Endothelial cell (in vitro differentiated cells): ENCODE measurements at places on chromosomes 3 and 15.

GRCh38 chr3:196399485-196399945, 32.7 kb downstream of the UBXN7 start:
- peak overlapping the region; percentile 18 for H3K27ac ChIP-seq
- no peaks in the 10 kb centered on the region for H3K4me1 ChIP-seq
- H3K27me3 ChIP-seq: peaks cover 1% of the 10 kb centered on the region
- DNase-seq: no peak
- peaks cover 8% of the 10 kb centered on the region for H3K36me3 ChIP-seq

- peaks cover 19% of the 10 kb centered on the region for H3K4me1 ChIP-seq
- peaks cover 14% of the 10 kb centered on the region for H3K27me3 ChIP-seq
- peaks cover 8% of the 10 kb centered on the region for H3K36me3 ChIP-seq
- H3K27ac ChIP-seq: no peak overlapping the region
- no peak for DNase-seq
- no peak overlapping the region for H3K4me3 ChIP-seq
Observed at GRCh38 chr3:184556582-184557347, 4.8 kb upstream of the EPHB3 start.

DNA sequence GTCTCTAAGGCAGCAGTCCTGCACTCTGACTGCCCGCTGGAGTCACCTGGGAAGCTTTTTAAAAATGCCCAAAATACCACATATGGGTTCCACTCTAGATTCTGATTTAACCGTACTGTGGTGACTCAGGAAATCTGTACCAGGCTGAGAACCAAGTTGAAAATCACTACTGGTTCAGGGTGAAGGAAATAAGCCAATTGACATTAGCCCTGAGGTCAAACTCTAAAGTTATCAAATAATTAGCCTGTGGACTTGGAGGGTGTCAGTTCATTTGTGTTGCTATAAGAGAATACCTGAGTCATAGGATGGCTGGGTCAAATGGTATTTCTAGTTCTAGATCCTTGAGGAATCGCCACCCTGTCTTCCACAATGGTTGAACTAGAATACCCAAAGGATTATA, 321.7 kb upstream of the ROPN1 start:
- H3K27me3 ChIP-seq: peaks cover 6% of the 10 kb centered on the region
- H3K4me1 ChIP-seq: peaks cover 27% of the 10 kb centered on the region
- H3K27ac ChIP-seq: no peak overlapping the region
- peaks cover 15% of the 10 kb centered on the region for H3K36me3 ChIP-seq

DNA sequence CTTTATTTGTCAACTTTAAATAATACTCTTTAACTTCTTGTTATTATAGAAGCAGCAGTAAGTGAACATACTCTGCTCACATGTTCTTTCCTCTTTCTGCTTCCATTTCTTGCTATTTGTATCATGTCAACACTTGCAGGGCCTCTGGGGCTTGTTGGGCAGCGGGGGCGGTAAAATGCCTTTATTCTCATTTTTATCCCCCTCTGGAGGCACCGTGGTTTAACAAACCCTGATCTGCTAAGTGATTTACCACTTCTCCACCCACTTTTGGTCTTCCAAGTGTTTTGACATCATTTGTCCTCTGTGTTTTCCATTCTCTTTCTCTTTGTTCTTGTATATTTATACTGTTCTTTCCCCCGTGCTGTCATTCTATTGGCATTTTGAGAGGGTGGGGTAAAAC, 33.9 kb downstream of the SCN10A start:
- no peak for DNase-seq
- H3K36me3 ChIP-seq: no peaks in the 10 kb centered on the region
- peaks cover 2% of the 10 kb centered on the region for H3K27me3 ChIP-seq
- no peak overlapping the region for H3K27ac ChIP-seq

DNA sequence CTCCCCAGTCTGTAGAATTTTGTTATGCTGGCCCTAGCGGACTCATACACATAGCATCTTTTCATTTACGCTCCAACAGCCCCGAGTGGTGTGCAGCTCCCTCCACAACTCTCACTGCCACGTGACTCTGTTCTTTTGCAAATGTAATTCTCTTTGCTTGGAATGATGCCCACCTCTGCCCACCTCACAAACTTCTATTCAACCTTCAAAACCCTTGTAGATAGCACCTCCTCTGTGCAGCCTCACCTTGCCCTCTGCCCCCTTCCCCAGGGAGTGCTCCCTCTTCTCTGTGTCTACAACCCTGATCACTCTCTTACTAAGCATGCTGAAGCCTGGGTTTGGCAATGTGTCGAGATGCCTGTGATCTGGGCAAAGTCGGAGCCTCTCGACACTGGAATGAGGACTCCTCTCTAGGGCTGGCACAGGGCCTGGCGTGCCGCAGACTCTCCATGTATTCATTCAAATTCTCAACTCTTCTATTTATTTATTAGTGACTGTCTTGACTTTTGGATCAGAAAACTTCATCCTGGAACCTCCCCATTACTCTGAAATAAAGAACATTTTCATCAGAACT, 73.5 kb downstream of the MGLL start:
- no peak overlapping the region for H3K27ac ChIP-seq
- peaks cover 13% of the 10 kb centered on the region for H3K4me1 ChIP-seq
- H3K36me3 ChIP-seq: no peaks in the 10 kb centered on the region
- no peak overlapping the region for H3K4me3 ChIP-seq
- peaks cover 6% of the 10 kb centered on the region for H3K27me3 ChIP-seq
